NCI-H510A treated with DMSO at 0.1 percent for 48 hours (cell line): ENCODE measurements at places on chromosomes 6 and 20.

- DNase-seq: no peak
These were observed 144.6 kb downstream of the ELOVL4 start for GRCh38 chr6:79802657-79803300.

- DNase-seq: no peak
These were observed 98.1 kb downstream of the RNGTT start for GRCh38 chr6:88865275-88865674.

DNA sequence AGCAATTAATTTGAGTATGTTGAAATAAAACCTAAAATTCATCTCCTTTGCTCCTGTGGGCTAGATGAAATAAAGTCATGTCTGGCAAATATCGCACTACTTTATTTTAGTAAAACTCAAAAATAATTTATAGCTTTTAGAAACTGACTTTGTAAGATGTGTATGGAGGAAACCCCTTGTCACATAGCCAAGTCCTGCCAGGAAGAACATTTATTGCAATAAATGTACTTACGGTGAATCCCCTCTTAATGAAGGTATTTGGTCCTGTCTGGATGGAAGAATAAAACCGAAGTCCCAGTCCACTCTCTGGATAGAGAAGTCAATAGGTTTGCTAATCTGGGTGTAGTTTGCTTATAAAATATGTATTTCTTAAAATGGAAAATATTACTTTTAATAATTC, 1226.8 kb upstream of the MAP3K7 start:
- DNase-seq: no peak

DNA sequence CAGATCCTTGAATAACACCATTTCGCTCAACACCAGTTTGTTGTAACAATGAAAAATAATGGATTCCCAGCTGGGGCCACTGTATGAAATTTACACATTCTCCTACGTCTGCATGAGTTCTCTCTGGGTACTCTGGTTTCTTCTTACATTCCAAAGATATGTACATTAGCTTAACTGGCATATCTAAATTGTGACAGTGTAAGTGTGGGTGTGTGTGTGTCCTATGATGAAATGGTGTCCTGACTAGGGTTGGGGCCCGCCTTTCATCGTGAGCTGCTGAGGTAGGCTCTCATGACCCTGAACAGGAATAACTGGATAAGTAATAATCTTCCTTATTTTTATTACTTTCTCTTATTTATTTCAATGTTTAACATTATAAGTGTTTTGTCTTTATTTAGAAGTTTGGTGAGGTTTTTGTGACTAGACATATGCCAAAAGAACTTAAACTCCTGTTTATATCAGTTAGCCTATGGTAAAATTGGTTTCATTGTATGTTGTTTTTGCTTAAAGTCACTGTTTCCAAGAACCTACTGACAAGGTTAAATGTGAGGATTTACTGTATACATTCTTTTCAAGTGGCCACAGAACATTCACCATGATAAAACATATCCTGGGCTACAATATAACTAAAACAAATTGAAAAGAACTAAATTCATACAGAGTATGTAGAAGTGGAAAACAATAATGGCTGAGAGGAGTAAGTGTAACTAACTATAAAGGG, 42.4 kb downstream of the RBL1 start:
- DNase-seq: no peak

- no peak for DNase-seq
These were observed 1.1 kb upstream of the GRM4 start for GRCh38 chr6:34146801-34147592.

GRCh38 chr20:39117491-39117890, 155.3 kb downstream of the DHX35 start:
- DNase-seq: peak; percentile 16

- DNase-seq: no peak
These were observed 745.4 kb upstream of the ADGRB3 start for GRCh38 chr6:67889682-67889995.

DNA sequence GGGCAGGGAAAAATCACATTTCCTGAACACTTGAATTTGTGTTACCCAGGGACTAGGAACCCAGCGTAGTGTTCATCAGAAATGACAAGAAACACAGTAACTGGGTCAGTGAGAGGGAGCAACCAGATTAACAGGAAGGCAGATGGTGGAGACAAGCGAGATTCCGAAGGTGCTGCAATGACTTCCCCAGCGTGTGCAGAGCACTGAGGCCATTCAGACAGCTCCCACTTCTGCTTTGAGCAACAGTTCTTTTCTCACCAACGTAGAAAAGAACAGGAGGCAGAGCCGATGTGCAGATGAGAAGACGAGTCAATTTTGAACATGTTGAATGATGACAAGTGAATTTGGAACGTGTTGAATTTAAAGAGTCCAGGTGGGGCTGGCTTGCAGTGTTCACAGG, 63.1 kb upstream of the IFNGR1 start:
- no peak for DNase-seq

GRCh38 chr6:143232849-143233248, 172.2 kb downstream of the AIG1 start:
- no peak for DNase-seq

- DNase-seq: no peak
These were observed 13.3 kb downstream of the RALGAPA2 start for GRCh38 chr20:20699144-20699543.

DNA sequence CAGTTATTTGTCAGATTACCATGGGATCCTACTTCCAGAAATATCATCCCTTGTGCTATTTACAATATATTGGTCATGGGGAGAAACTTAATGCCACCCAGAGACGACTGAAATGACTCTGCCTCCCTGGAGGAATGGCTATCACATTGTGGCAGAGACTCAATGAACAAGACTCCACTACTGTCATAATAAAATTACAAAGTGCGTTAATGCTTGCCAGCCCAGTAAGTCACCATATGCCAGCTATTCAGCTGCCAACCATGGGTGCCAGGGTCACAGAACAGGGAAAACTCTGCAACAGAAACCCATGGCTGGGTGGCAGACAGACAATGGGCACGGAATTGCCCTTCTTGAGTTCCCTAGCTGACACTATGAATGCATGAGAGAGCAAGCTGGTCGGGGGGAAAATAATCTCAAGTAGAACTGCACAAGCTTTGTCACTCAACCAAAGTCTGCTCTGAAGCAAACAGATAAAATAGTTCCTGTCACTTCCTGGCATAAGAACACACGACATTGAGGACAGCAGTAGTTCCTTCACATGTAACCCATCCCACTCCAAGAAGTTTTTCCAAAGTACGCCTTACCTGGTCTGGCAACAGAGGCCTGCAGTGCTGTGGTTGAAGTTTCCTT, 32.1 kb downstream of the TP53INP2 start:
- no peak for DNase-seq

- no peak for DNase-seq
These were observed 135.8 kb upstream of the PRSS16 start for GRCh38 chr6:27111743-27112142.

DNA sequence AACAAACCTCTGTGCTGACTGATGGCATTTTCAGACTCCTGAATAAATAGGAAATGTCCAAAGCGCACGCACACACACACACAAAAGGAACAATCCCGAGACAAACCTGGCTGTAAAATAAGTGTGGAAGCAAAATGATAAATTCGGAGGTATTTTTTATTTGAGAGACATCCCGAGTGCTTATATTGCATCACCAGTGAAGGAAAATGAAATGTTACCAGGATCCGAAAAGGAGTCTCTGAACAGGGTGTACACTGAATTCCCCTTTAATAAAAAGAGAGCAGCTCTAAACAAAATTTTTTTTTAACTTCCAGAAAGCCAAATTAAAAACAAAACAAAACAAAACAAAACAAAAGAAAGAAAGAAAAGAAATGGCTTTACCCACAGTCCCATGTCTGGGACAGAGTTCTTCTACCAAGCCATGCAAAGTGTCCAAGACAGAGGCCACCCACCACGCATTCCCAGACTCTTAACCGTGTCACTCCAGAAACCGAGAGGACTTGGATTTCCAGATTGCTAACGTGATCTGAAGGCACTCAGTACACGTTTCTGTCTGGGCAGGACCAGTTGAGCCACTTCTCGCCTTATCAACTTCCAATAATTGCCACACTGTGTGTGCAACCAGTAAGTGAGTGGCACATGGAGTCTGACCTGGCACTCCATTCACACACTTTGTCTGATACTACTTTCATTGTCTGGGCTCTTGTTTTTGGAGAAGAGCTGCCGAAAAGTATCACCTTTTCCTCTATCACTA, 817 bp downstream of the ME1 start:
- DNase-seq: peak; percentile 27

DNA sequence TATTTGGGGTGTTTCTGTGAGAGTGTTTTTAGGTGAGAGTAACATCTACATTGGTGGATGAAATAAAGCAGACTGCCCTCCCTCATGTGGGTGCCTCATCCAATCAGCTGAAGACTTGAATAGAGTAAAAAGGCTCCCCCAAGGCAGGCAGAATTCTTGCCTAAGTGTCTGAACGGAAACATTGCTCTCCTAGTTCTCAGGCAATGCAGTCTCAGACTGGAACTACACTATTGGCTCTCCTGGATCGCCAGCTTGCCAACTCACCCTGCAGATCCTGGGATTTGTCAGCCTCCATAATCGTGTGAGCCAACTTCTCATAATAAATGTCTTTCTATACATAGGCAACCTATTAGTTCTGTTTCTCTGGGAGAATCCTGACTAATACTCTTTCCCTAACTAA, 5.5 kb upstream of the TMEM170B start:
- DNase-seq: no peak

DNA sequence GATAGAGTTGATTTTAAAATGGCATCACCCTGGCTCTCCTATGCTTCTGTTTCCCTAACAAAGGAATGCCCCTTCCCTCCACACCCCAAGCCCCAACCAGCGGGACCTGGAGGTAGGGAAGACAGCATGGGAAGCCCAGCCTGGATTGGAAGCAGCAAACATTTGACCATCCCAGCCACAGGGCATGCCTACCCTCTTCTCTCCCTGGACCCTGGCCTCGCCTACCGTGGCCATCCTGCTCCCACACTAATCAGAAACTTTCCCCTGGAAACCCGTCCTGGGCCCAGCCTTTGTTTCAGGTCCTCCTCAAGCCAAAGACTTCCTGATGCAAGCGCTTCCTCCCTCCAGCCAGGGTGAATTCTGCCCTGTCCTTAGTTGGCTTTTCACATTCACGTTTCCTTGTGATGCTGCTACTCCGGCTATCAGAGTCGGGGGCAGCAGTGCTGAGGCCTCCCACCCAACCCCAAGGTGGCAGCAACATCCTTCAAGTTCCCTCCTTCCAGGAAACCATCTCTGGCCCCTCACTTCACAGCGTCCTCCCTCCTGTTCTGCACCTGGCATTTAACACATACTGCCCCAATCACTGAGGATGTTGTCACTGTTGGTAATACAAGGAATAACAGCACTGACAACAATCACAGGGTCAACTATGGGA, 18.2 kb upstream of the ANGPT4 start:
- no peak for DNase-seq

- no peak for DNase-seq
These were observed 139.6 kb downstream of the VEGFA start for GRCh38 chr6:43909474-43910148.

GRCh38 chr6:136809091-136809860, 13.1 kb upstream of the PEX7 start:
- DNase-seq: no peak

DNA sequence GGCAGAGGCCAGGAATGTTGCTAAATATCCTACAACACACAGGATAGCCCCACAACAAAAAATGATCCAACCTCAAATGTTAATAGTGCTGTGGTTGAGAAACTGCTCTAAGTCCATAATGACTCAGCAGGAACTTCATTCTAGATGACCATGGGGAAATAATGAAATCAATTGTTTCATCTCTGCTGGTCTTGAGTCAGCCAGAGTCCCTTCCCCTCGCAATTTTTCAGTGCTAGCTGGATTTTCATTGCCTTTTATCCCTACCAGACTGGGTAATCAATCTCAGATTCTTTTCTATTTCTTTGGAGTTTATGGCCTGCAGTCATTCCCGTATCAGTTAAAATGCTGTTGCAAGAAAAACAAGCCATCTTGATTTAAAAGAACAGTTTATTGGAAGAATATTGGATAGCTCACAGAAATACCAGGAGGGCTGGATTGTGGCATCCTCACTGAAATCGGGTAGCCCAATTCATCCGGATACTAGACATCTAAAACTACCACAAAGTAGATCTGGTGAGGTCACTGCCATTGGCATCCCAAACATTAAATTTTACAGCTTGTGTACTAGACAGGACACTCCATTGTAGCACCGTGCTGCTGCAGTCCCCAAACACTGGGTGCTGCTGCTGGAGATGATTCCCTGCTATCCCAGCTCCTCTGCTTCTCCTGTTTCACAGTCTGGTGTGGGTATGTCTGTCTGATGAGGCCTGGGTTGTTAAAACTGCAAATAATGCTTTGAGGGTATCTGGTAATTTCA, 30.3 kb upstream of the POPDC3 start:
- DNase-seq: no peak

- peak; percentile 0 for DNase-seq
These were observed 148.8 kb downstream of the RPS12 start for GRCh38 chr6:132962936-132963868.

DNA sequence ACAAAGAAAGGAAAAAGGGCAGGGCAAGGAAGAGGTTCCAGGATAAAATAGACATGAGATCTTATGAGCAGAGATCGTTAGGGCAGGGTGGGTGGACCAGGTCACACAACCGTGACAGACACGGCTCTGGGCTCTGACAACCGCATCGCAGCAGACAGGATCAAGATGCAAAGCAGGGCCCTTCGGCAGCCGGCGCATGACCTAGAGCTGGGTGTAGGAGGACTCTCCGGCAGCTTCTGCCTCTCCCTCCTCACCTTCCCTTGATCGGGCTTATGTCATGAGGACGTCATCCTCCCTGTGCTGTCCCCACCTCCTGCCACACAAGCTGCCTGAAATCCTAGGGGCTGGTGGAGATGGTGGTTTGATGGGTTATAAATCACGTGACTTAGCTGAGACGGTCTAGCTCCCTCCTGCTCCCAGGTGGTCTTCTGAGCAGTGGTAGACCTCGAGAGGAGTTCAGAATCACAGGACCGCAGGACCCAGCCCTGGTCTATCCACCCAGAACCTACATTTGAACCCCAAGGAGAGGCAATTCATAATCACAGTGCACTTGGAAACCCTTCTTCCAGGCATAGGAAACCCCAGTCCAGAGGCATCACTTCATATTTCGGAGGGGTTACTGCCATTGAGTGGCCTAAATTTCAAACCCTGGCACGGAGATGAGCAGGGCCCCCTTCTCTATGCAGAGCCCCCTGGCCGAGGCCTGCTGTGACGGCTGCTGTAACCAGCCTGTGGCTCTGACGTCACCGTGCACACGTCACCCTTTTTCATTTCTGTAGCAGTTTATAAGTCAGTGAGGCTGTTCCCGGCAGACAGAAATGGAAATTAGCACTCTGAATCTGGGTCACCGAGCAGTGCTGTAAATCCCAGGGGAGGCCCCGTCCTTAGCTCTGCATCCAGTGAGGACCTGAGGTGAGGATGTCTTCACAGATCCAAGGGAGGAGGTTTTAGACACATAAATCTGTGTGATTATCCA, 8.7 kb upstream of the CCR6 start:
- no peak for DNase-seq

- no peak for DNase-seq
These were observed 51.8 kb downstream of the HECA start for GRCh38 chr6:139186692-139187091.

- peak; percentile 96 for DNase-seq
These were observed 18.0 kb downstream of the PRPH2 start for GRCh38 chr6:42704251-42704936.

DNA sequence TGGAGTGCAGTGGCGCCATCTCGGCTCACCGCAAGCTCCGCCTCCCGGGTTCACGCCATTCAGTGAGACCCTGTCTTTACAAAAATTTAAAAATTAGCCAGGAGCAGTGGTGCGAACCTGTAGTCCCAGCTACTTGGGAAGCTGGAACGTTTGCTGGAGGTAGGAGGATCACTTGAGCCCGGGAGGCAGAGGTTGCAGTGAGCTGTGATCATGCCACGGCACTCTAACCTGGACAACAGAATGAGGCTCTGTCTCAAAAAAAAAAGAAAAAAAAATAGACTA, 5.7 kb upstream of the PARD6B start:
- DNase-seq: no peak
